ENCODE measurements at places on chromosomes 2 and 18.

- no peak for DNase-seq
- no peak overlapping the region for H3K4me3 ChIP-seq
- H3K27ac ChIP-seq: no peak overlapping the region
- no peaks in the 10 kb centered on the region for H3K27me3 ChIP-seq
These were observed 573.3 kb downstream of the LRP1B start for GRCh38 chr2:141557329-141558095.

DNA sequence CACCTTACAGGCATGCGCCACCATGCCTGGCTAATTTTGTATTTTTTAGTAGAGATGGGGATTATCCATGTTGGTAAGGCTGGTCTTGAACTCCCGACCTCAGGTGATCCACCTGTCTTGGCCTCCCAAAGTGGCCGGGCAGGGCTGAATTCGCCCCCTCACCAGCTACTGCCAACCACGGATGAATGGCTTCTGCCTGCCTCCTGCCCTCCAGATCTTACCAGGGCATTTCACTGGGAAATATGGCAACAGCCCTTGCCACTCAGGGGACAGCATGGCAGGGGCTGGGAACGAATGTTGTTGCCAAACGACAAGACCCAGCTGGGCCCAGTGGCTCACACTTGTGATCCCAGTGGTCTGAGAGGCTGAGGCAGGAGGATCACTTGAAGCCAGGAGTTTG is 1.8 kb upstream of the ALPP start:
- H3K27ac ChIP-seq: no peak overlapping the region
- DNase-seq: no peak
- H3K4me3 ChIP-seq: no peak overlapping the region

DNA sequence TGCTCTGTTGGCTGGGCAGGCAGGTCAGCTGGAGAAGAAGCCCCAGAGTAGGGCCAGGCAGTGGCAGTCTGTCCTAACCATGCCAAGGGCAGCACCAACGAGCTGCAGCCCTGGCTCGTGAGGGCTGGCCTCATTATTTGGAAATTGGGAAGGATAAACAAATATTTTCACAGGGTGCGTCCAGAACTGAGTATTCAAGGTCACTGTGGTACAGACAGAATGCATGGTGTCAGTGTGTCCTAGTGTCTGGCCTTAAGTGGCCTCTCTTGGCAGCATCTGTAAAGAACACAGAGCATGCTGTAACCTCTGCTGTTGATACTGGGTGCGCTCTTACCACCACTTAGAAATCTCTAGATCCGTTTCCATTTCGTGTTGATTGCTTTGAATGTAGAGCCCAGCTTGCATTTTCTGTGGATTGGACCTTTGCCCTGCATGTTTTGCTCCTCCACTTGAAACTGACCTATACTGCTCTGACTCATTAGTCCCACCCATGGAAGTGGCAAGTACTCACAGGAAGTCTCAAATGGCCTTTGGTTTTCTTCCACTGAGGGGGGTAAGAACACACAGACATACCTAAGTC is 88.2 kb downstream of the GREB1L start:
- H3K4me3 ChIP-seq: no peak overlapping the region
- H3K27ac ChIP-seq: no peak overlapping the region
- H3K27me3 ChIP-seq: no peaks in the 10 kb centered on the region
- no peaks in the 10 kb centered on the region for H3K36me3 ChIP-seq

- H3K4me3 ChIP-seq: no peak overlapping the region
- no peaks in the 10 kb centered on the region for H3K4me1 ChIP-seq
- no peak overlapping the region for H3K27ac ChIP-seq
- no peak for DNase-seq
These were observed 74.7 kb upstream of the ETAA1 start for GRCh38 chr2:67322353-67323001.

DNA sequence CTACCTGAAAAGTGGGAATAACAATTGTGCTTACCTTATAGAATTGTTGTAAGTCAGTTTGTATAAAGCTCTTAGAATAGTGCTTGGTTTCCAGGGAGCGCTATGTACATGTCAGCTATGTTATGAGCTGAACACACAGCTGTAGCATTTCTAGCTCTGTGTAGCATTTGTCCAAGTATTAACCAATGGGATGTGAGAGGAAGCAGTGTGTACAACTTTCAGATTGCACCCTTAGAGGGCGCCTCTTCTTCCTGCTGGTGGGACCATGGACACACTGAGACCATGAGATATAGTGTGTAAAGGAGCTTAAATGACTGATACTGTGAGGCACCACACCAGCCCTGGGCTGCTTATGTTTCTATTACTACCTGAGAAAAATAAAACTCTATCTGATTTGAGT is 380.2 kb downstream of the LNPK start:
- DNase-seq: no peak
- no peaks in the 10 kb centered on the region for H3K4me1 ChIP-seq
- H3K27me3 ChIP-seq: no peaks in the 10 kb centered on the region

GRCh38 chr2:207777124-207777523 is 7.4 kb upstream of the FZD5 start:
- H3K4me3 ChIP-seq: no peak overlapping the region
- no peaks in the 10 kb centered on the region for H3K36me3 ChIP-seq
- no peak overlapping the region for H3K27ac ChIP-seq

DNA sequence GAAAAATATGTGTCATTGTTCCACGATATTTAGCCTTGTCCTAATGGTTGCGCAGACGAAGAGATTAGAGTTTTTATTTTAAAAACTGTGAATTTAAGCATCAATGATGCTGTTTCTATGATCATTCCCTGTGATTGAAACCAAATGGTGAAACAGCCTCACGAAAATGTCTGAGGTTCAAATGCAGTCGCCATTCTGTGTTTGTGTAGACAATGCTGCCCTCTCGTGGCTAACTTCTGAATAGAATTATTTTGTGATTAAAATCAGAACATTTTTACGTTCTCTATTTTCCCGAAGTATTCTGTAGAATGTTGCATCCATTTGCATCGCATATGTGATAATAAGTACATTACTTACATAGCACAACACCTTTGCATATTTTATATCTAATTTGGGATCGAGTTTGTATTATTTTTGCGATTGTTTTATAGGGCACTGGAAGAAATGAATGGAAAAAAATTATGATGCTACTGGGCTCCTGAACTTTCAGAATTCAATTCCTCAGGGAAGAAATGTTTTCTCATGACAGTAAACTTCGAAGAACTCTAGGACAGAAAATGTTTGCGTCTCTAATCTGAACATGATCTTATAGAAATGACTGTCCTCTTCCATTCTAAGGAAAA is 54.8 kb upstream of the CREB1 start:
- H3K27me3 ChIP-seq: no peaks in the 10 kb centered on the region
- H3K4me1 ChIP-seq: no peaks in the 10 kb centered on the region
- no peaks in the 10 kb centered on the region for H3K36me3 ChIP-seq
- H3K27ac ChIP-seq: no peak overlapping the region

- DNase-seq: no peak
- no peaks in the 10 kb centered on the region for H3K27me3 ChIP-seq
- no peaks in the 10 kb centered on the region for H3K4me1 ChIP-seq
- H3K36me3 ChIP-seq: no peaks in the 10 kb centered on the region
- no peak overlapping the region for H3K4me3 ChIP-seq
These were observed 201.6 kb downstream of the ERBB4 start for GRCh38 chr2:212337036-212337435.

DNA sequence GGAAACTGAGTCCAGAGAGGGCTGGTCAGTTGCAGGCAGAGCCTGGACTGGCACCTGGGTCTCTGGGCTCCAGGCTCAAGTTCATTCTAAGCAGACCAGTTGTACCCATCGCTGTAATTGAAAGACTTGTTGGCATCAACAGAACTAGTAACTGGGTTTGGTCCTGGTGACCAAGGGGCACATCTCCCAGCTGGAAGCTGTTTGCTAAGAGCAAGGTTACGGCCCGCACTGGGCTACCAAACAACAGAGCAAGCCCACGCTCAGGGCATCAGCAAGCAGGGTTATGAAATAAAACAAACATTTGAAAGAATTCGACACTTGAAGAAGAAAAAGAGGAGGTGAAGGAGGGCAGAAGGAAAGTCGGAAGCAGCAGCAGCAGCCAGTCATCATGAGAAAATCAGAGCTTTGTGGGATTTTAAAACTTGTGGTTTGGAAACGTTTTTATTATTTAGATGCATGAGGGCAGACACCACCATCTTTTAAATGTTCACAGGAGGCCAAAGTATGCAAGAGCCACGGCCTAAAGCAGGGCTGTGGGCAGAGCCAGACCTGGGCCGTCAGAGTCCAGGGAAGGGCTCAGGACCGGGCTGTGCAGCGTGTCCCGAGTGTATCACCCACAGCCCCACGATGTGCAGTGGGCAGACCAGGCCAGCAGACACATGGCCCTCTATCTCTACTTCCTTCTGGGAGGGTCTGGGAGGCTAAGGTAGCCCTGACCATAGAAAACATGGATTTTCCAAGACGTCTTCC is 220.3 kb downstream of the BCL2 start:
- peaks cover 53% of the 10 kb centered on the region for H3K4me1 ChIP-seq
- no peaks in the 10 kb centered on the region for H3K27me3 ChIP-seq
- no peak for DNase-seq
- H3K27ac ChIP-seq: peak overlapping the region; percentile 97
- no peak overlapping the region for H3K4me3 ChIP-seq

- peaks cover 92% of the 10 kb centered on the region for H3K27me3 ChIP-seq
- H3K4me1 ChIP-seq: peaks cover 8% of the 10 kb centered on the region
- no peaks in the 10 kb centered on the region for H3K36me3 ChIP-seq
These were observed 2.8 kb downstream of the HOXD12 start for GRCh38 chr2:176102309-176102866.

DNA sequence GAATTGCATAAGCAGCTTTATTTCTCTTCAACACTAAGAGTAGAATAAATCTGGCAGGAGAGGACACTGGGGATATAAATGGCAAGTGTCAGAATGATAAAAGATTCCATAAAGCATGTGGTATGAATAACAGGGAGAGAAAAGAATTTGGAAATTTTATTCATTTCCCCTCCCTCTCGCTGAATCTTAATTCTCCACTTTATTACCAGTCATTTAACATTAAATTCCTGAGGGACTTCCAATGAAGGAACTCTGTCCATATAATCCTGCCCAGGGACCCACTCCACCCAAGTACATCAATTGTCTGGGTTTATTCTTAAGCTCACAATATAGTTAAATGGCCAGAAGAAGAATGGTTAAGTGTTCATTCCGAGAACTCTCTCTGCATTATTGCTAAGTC is 197.7 kb upstream of the MGAT5 start:
- no peak overlapping the region for H3K27ac ChIP-seq
- no peak overlapping the region for H3K4me3 ChIP-seq
- H3K4me1 ChIP-seq: no peaks in the 10 kb centered on the region

GRCh38 chr18:10519999-10520935 is 5.6 kb upstream of the NAPG start:
- H3K27ac ChIP-seq: no peak overlapping the region
- no peaks in the 10 kb centered on the region for H3K27me3 ChIP-seq
- peak; percentile 72 for DNase-seq
- no peaks in the 10 kb centered on the region for H3K36me3 ChIP-seq
- H3K4me1 ChIP-seq: peaks cover 2% of the 10 kb centered on the region

DNA sequence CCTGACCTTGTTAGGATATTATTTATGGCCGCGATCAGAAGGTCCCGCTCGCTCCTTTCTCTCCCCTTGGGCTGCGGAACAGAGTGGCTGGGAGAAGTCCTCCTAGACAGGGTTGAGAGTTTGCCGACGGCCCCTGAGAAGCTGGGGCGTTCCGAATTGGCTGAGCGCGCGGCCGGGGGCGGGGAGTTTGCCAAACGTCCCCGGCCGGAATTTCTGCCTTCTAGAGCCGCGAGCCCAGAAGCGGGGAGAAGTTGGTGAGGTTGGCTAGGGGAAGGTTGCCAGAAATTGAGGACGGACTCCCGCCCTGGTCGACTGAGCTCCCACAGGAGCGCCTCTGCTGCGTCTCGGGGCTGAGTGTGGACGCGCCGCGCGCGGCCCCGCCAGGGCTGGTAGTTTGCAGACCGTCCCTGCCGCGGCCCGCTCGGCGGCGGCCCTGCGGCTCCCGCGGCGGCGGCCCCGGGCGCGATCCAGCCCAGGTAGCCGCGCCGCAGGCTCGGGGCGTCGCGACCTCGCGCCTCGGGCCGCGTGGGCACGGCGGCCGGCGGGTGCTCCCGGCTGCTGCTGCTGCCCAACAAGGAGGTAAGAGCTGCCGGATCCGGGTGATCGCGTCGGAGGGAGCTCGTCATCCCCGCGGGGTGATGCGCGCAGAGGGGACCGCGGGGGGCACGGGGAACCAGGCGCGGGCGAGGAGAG is 134.0 kb upstream of the MGAT5 start:
- no peaks in the 10 kb centered on the region for H3K36me3 ChIP-seq
- peak; percentile 73 for DNase-seq
- no peaks in the 10 kb centered on the region for H3K27me3 ChIP-seq
- peaks cover 46% of the 10 kb centered on the region for H3K4me1 ChIP-seq
- peak overlapping the region; percentile 75 for H3K4me3 ChIP-seq
- H3K27ac ChIP-seq: peak overlapping the region; percentile 95

- no peak overlapping the region for H3K27ac ChIP-seq
- no peaks in the 10 kb centered on the region for H3K27me3 ChIP-seq
- DNase-seq: no peak
- no peak overlapping the region for H3K4me3 ChIP-seq
These were observed 37.0 kb downstream of the TPRKB start for GRCh38 chr2:73700131-73700611.

DNA sequence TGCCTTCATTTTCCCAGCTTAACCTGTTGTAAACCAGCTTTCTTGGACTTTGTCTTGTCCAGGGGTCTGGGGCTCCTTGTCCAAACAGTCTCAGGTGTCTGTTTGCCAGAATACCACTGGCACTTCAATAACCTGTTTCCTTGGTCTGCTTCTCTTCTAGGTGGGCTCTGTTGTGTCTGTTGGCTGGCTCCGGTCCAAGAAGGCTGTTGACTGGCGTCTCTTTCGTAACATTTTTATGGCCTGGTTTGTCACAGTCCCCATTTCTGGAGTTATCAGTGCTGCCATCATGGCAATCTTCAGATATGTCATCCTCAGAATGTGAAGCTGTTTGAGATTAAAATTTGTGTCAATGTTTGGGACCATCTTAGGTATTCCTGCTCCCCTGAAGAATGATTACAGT is 17.0 kb downstream of the SLC20A1 start:
- H3K36me3 ChIP-seq: peaks cover 69% of the 10 kb centered on the region
- H3K4me1 ChIP-seq: no peaks in the 10 kb centered on the region
- no peak overlapping the region for H3K4me3 ChIP-seq
- no peak for DNase-seq
- H3K27ac ChIP-seq: no peak overlapping the region
- no peaks in the 10 kb centered on the region for H3K27me3 ChIP-seq

DNA sequence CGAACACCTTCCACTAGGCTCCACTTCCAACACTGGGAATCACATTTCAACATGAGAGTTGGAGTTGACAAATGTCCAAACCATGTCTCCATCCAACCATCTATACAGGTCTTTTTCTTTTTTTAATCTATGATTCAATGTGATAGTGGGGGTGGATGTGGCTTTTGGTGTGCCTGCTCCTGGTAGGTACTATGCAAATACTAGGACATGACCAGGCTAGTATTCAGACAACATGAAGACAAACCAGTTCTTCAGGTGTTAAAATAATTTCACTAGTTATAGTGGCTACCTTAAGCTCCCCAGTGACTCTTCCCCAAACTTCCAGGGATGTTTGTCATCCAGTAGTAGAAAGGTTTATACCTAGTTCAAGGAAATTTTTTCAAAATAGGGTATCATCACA is 387.5 kb downstream of the CDH2 start:
- H3K36me3 ChIP-seq: no peaks in the 10 kb centered on the region
- no peak overlapping the region for H3K27ac ChIP-seq

Data from thymus (tissue), 14 donors.